ENCODE measurements at places on chromosomes 7 and 10.

- DNase-seq, result no peak
Observed at GRCh38 chr7:100875356-100875751, 451 bp downstream of the SRRT start.

DNA sequence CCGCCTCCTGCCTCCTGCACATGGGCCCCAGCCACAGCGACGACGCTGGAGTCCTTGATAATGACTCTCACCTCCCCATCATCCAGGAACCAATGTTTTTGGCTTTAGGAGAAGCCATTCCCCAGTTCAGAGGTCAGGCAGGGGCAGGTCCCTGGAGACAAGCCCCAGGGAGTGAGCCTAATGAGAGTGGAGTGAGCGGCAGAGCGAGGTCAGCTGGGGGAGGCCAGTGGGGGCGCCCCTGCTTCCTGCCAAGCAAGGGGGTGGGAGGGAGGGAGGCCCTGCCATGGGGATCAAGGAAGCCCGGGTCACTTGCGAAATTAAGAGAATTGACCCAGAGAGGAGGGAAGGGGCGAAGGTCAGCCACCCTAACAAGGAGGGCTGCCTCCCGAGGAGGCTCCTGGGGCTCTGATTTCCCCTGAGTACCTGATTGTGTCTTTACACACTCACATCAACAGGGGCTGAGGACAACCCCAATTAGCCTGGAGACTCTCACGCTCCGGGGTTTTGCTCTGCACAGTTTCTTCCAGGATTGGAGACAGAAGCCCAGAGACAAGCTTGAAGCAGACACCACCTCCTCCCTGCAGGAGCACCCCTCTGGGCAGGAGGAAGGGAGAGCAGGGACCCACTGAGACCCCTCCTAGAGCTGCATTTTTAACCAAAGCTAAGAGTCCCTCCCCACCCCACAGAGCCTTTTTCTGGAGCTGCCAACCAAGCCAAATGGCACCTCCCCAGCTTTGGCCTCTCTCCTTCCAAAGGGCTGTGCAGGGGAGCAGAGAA is 112.1 kb downstream of the COL13A1 start:
- no peak for DNase-seq

DNA sequence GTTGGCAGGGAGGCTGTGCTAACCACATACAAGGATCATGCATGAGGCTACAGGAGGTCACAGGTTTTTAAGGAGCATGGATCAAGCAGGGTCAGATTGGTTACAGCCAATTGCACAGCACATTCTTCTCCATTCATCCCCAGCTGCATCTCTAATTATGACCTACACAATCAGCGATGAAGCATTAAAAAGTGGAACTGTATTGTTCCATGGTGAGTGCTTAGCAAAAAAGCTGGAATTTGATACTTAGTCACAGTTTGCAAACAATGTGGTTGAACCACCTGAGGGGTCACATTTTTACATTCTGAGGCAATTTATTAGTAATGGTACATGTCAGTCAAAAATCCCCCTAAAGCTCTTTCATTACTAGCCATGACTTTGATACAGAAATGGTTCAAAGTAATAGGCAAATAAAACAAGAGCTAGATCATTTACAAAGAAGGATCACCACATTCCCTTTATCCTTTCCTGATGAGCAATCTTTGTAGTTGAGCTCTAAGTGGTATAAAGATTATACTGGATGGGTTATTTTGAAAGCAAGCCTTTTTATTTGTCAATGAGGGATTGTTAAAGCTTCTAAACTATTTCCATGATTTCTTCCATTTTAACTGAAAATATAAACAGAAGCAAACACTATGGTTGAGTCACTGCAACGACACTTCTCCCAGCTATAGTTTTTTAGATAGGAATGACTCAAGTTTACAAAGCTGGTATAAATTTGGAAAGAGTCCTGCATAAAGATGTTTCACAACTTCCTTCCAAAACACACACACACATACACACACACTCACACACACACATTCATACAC is 217.8 kb upstream of the SEMA3A start:
- no peak for DNase-seq

GRCh38 chr10:51215951-51216834 is 141.9 kb downstream of the PRKG1 start:
- DNase-seq, result no peak

DNA sequence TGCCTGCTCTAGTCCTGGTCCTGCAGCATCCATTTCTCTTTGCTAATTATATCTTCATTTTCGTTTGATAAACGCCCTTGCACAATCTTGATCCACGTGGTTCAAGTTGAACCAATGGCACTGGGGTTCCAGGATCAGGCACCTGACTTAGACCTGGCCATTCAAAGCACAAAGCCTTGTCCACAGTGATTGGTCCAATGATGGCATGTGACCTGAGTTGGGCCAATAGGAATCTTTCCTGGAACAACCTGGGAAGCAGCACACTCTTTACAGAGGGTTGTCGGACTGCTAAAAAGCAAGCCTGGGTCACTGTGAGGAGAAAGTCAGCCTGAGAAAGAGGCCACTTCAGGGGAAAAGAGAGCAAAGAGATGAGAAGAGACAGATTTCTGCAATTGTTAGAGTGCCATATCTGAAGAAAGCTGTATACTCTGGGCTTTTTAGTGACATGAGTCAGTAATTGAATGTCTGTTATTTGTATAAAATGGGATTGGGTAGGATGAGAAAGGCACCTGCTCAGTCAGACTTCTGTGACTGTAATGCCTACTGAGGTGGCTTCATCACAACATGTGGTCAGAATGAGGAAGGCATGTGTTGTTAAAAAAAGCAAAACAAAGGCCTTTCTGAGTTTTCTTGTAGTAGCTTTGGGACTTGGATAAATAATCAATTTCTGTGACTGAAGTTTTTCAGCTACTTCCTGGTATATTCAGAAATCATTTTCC is 4.4 kb upstream of the STEAP4 start:
- DNase-seq, result no peak

DNA sequence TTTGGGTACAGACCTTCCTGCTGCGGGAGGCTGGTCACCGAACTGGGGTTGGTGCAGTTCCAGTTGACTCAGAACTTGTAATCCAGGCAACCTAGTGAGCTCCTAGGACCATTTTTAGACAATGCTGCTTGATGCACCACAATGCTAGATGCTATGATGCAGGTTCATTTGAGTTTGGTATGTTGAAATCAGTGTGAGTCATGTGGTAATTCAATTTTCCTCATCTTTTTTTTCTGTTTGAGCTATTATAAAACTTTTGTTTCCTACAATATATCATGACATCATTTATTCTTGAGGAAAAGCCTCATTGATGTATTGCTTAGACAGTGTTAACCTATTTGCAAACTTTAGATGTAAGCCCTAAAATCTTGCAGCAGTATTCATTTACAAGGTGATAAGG is 40.9 kb upstream of the MTPN start:
- DNase-seq, result no peak

GRCh38 chr10:101305320-101306241 is 48.4 kb upstream of the BTRC start:
- DNase-seq, result no peak

- no peak for DNase-seq
Observed at GRCh38 chr7:43278088-43278644, 165.7 kb downstream of the HECW1 start.

All from activated CD4-positive, alpha-beta T cell treated with anti-CD3 and anti-CD28 coated beads, Interleukin-2, amount 50 U/mL, for 1 hour (primary cell).